Astrocyte of the cerebellum (primary cell): ENCODE measurements at places on chromosomes 5 and 9.

GRCh38 chr9:11702548-11702947, 990.6 kb upstream of the TYRP1 start:
- DNase-seq, result no peak

DNA sequence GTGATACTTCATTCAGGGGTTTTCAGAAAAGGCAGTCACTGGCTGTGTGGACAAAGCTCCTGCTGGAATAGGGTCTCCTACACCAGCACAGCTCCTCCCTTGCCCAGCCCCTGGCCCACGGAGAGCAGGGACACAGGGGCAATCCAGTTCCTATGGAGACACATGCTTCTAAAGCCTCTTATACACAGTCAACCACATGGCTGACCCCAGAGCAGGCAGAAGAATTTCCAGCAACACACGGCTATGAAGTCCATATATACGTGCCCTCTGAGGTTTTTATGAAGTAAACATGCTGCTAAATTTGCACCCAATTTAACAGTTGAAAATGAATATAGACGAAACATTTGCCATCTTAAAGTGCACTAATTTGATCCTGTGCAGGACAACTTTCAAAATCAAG, 19.4 kb downstream of the PSMB7 start:
- DNase-seq, result no peak

GRCh38 chr5:160957312-160957861, 105.4 kb upstream of the ATP10B start:
- DNase-seq, result no peak

GRCh38 chr5:159775890-159776289, 140.4 kb upstream of the ADRA1B start:
- no peak for DNase-seq

DNA sequence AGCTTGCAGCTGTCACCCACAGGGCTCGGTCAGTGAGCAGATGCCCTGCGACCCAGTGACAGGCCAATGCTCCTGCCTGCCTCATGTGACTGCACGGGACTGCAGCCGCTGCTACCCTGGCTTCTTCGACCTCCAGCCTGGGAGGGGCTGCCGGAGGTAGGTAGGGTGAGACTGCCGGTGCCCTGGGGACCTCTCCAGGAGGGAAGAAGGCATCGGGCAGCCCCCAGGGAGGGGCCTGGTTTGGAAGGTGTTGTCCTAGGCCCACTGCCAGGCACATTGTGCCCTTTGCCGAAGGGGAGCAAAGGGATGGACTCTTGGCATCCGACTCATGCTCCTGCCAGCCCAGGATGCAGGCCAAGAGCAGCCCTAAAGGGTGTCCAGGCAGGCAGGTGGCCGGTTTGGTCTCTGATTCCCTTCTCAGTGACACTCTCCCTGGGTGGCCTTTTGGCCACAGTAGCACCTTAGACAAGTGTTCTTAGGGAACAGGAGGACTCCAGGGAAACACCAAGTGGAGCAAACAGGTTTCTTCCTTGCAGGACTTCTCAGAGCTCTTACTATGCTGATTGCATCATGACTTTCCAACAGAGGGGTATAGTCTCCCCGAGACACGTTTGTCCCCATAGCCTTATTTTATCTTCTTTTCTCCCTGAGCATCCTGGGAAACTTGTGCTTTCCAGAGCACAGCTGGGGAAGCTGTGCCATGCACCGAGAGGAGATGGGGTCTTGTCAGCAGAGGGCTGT, 28.1 kb upstream of the AIF1L start:
- DNase-seq, result no peak

- DNase-seq, result no peak
These were observed 4.1 kb downstream of the SUB1 start for GRCh38 chr5:32589416-32589815.

DNA sequence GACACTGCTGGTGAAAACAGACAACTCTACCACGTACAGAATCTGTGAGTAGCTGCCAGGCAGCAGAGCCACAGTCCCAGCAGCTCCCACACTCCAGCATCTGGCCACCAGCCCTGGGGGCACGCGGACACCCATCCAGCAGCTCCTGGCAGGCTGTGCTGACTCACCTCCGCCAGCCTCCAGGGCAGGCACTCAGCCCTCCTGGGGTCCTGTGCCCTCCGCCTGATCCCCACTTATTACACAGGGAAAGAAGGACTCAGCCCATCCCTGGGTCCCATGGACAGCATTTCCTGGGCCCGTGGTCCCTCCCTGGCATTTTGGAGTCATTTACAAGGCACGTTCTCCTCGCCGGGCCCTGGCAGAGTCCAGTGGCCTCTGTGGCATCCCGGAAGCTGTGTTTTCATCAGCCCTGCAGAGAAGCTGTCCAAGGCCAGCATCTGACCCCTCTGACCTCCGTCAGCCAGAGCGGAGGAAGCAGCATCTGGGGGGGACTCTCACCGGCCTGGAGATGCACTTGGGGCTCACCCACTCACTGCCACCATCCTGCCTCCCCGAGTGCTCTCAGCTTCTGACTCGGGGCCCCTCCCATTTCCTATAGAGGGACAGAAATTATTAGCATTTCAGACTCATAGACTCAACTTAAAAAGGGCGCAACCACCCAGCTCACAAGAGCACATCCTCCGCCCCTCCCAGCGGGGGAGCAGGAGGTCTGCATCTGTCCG, 21.6 kb downstream of the PAEP start:
- DNase-seq, result no peak

DNA sequence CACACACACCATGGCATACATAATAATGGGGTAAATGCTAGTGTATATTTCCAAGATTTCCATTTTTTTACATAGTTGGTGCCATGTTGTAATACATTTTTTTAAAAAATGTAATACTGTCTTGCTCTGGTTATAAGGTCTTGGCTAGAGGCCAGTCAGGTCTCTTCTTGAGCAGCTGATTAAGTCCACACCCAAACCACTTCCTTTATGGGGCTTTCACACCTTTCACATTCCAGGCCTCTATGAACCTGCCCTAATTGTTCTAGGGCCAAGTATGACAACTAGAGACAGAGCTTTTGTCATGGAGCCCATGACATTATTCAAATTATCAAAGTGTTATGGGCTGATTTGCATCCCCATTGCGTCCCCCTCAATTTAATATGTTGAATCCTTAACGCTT, 495.6 kb upstream of the CTNND2 start:
- DNase-seq, result no peak

- DNase-seq, result no peak
These were observed 1042.3 kb downstream of the CDH12 start for GRCh38 chr5:21810737-21811316.

DNA sequence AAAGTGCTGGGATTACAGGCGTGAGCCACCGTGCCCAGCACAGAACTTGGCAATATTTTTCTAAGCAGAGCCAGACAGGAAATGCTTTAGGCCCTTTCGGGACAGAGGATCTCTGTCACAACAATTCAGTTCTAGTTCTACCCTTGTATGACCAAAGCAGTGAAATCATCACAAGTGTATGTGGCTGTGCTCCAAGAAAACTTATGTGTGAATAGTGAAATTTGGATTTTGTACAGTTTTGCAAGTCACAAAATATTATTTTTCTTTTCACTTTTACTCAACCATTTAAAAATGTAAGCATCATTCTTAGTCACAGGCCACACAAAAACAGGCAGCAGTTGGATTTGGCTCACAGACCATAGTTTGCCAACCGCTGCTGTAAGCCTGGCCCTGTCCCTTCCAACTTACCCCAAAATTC, 20.4 kb upstream of the PRUNE2 start:
- peak; percentile 60 for DNase-seq

GRCh38 chr5:173917788-173918786, 29.9 kb downstream of the CPEB4 start:
- peak; percentile 71 for DNase-seq

DNA sequence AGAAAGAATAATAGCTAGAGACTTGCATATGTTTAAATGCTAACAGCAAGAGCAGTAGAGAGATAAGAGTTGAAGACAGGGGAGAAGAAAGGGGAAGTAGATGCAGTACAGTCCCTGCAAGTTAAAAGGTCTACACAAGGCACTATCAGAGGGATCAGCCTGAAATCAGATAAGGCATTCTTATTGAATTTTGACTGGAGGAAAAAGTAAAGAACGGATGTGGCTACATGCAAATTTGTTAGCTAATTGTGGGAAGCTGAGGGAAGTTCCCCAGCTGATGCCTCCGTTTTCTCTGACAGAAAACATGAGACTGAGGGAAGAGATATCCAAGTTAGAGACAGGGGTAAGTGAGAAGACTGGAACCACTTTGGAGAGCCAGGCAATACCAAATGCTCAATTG, 12.9 kb upstream of the RHOBTB3 start:
- no peak for DNase-seq

DNA sequence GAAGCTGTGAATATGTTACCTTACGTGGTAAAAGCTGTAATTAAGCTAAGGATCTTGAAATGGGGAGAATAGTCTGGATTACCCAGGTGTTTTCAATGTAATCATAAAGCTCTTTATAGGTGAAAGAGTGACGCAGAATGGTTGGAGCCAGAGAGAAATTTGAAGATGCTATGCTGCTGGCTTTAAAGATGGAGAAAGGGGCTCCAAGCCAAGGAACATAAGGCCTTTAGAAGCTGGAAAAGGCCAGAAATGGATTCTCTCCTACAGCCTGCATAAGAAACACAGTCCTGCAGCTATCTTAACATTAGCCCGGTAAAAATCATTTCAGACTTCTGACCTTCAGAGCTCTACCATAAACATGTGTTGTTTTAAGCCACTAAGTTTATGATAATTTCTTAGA, 243.3 kb upstream of the VLDLR start:
- DNase-seq, result no peak

DNA sequence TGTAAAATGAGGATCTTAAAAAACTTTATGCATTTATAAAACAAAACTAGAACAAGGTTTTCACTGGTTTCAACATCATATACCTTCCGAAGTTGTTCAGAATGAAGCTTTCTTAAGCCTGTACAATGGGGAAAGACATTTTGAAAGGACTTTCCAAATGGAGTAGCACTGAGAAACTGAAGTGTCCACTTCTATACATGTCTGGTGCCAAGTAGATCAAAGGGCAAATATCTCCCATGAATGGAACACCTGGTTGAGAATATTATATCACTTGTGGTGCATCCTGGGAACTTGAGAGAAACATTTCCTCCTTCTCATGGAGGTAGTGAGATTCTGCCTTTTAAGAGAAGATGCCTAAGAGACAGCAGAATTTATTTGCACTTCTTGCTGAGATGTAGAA, 182.1 kb upstream of the ACTBL2 start:
- no peak for DNase-seq
